Pulmonary artery endothelial cell (primary cell): ENCODE measurements at places on chromosomes 1 and 21.

DNA sequence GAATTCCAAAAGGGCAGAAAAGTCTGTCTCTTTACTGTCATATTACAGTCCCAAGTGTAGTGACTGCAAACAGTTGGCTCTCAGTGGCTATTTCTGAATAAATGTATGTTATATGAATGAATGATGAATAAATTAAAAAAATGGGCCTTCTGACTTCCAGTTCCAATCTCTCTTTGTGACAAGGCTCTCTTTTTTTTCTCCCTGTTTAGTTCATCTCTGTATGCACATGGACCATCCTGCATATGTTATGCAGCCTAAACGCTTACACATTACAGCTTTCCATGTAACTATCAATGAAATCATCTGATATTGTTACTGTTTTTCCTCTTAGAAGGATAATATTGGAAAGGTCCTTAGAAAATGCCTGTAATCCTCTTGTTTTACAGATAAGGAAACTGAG lies 363.0 kb downstream of the NUF2 start:
- no peak for DNase-seq

GRCh38 chr1:200448034-200448762 lies 38.4 kb upstream of the ZNF281 start:
- no peak for DNase-seq

GRCh38 chr1:193406901-193407300 lies 220.5 kb upstream of the B3GALT2 start:
- DNase-seq: peak; percentile 15

DNA sequence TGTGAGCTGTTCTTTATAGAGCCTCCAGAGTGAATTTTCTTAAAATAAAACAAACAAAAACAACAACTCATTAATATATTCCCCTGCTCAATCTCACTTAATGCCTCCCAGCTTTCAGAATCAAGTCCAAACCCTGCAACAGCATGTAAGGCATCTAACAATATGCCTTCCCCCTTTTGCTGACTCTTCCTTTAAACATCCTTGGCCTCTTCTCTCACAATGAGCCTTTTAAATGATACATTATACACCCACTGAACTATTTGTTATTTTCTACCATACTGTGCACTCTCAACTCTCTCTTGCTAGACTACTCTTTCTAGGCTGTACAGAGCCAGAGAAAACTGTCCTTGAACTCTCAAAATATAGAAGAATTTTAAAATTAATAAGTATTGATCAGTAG lies 115.2 kb upstream of the SNX7 start:
- no peak for DNase-seq

- DNase-seq: no peak
Observed at GRCh38 chr1:67919274-67920072, 86.2 kb upstream of the GNG12 start.

DNA sequence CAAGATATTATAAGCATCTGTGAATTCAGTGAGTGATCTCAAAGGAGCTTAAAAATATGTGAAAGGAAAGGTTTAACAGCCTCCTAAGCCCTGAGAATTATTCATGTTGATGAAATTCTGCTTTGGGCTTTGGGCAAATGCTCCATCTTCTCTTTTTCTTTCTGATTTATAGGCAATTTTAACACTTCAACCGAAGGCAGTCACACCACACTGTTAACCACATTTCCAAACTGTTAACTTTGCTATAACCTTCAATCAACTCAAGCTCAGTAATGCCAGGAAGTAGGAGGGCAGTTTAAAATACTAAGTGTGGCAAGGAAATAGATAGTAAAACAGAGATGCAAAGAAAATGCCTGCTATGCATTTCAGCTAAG lies 54.4 kb upstream of the NEK7 start:
- no peak for DNase-seq

GRCh38 chr1:68074472-68074871 lies 24.0 kb upstream of the DIRAS3 start:
- DNase-seq: no peak

DNA sequence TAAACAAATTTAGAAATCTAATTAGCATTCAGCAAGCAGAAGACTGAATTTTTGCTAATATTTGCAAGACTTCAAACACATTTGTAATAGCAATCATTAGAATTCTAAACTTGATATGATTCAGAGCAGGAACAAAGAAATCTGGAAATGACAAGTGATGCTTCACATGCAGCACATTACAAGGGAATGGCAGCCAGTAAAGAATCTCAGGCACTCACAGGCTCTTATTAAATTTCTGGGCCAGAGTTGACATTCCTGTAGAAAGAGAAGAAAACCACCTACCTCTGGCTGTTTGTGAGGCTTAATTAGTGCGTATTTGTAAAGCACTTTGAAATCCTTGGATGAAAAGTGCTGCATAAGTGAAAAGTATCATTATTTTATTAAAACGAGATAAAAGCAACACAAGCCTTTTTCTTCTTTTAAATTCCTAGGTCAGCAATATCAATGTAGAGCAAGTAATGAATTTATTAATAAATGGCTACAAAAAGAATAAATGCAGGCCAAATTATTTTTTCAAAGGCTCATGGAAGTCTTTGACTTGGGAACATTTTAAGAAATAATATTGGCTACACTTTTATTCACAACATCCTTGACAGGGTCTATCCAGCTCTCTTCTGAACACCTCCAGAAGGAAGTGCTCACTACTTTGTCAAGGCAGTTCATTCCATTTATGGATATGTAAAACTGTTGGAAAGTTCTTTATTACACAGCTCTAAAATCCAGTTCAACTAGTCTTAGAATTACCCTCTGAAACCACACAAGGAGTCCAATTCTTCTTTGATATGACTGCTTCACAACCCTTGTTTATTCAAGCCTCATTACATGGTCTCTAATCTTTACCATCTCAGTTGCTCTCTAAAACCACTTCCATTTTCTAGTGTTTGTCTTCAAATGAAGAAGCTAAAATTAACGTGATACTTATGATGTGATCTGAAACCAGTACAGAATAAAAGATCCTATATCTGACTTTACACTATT lies 32.1 kb upstream of the SCYL3 start:
- DNase-seq: no peak

DNA sequence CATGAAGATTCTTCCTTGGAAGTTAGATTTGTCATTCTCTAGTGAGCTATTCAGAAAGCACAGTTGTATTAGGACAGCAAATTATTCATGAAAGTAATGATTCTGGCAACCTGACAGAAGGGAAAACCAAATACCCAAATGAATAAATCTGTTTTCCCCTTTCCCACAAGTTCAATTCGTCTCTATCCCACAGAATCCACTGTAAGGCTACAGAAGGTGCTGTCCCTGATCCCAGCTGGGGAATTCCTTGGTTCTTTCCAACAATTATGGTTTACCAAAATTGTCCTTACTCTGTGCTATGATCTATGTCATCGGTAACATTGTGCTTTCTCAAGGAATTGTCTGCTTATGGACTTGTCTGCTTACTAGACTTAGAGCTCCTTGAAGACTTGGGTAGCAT lies 104.2 kb downstream of the FASLG start:
- DNase-seq: no peak
